Naive thymus-derived CD4-positive, alpha-beta T cell (primary cell): ENCODE measurements at places on chromosomes 6 and 20.
A peak's percentile ranks its signal among the peaks of the same experiment; 100 is the strongest.

- DNase-seq = no peak
Observed at GRCh38 chr6:116847227-116847626, 18.3 kb upstream of the GPRC6A start.

DNA sequence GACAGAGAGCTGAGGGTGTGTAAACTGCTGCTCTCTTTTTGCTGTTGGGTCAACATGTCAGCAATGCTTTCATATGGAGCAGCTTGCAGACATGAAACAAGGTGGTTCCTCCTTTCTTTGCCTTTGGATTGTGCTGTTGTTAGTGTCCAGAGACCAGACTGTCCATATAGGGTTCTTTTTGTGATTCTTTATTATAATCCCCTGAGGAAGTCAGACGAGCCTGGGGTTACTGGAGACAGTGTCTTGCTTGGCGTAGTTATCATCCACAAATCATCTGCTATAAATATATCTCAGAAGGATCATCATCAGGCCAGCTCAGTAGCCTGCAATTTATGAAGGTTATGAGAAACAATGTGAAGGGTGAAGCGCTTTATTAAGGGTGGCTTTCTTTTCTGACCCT, 2.3 kb upstream of the ADGRB3 start:
- no peak for DNase-seq

GRCh38 chr20:13348311-13349234, 127.5 kb downstream of the ISM1 start:
- DNase-seq = no peak

GRCh38 chr6:135382182-135382628, 115.3 kb downstream of the AHI1 start:
- DNase-seq = no peak

- DNase-seq = no peak
Observed at GRCh38 chr6:36671687-36672375, 6.7 kb upstream of the CDKN1A start.

DNA sequence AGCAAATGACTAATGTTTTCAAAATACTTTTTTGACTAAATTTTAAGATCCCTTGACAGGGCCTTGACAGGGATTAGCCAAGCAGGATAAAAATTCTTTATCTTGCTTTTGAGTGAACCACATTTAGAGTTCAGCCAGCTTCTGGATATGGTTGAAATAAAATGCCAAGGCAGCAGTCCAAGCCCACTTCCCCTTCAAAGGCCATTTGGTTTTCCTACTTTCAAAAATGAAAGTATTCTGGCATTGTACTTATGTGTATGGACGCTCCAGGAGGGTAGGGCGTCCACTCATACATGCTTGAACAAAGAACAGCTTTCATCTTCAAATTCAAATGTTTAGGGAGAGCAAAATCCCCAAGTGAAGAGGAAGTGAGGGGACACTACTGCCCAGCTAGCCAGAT, 82.3 kb upstream of the BCLAF1 start:
- DNase-seq = no peak

DNA sequence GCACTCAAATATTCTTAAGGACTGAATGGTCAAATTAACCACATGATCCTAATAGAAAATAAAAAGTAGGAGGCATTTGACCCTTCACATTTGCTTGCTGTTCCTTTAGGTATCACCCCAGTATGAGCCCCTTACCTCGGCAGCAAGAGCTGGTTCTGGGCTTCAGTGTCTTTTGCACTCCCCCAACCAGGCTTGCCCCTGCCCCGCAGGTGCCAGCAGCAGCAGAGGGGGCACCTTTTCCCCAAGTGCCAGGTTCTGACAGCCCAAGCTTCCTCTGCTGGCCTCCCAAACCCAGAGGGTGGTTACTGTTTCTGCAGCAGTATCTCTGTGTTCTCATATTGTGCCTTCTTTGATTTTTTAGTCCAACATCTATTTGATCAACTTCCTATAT, 23.2 kb downstream of the UBE2V1 start:
- DNase-seq = no peak

- no peak for DNase-seq
Observed at GRCh38 chr6:47197682-47198640, 111.7 kb downstream of the TNFRSF21 start.

GRCh38 chr6:120096696-120097260, 747.2 kb upstream of the MAN1A1 start:
- DNase-seq = no peak

- DNase-seq = no peak
Observed at GRCh38 chr6:64121011-64121565, 485.5 kb downstream of the PHF3 start.

- no peak for DNase-seq
Observed at GRCh38 chr6:5442916-5443315, 181.6 kb downstream of the FARS2 start.

DNA sequence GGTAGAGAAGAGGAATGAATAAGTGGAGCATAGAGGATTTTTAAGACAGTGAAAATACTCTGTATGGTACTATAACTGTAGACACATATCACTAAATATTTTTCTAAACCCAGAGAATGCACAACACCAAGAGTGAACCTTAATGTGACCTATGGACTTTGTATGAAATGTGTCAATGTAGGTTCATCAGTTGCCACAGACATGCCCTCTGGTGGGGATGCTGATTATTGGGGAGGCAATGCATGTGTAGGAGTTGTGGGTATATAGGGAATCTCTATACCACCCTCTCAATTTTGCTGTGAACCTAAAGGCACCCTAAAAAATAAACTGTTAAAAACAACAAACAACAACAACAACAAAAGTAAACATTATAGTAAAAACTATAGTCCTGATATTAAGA, 293.7 kb downstream of the RNF144B start:
- no peak for DNase-seq

DNA sequence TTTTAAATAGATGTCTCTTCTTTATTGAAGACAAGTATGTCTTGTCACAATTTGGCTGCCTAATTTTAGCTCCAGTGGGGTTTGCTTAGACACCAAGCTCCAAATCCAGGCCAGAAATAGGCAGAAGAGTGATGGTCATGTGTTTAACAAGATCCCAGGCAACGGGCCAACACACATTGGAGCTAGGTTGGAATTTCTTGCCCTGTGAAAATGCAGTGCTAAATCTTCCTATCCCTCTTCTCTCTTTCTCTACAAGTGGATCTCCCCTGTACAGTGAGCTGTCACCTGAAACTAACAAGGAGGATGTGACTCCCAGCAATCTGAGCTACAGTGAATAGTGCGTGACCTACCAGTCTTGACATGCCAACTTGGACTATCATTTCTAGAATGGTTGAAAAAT, 65.3 kb upstream of the VGLL2 start:
- no peak for DNase-seq

DNA sequence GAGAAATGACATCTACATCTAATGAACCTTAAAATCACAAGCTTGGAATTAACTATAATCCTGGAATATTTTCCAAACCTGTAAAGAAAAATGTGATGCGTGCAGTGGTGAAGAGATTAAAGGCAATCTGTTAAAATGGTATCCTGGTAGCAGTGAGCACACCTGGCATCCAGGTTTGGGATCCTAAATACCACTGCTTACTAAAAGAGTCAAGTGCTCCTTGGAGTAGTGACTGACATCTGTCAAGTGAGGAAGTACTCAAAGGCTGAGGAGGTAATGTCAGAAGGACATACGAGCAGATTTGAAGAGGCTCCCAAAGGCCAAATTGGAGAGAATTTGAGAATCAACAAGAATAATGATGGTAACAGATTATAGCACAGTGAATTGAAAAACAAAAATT, 32.8 kb downstream of the PCMT1 start:
- DNase-seq = no peak

DNA sequence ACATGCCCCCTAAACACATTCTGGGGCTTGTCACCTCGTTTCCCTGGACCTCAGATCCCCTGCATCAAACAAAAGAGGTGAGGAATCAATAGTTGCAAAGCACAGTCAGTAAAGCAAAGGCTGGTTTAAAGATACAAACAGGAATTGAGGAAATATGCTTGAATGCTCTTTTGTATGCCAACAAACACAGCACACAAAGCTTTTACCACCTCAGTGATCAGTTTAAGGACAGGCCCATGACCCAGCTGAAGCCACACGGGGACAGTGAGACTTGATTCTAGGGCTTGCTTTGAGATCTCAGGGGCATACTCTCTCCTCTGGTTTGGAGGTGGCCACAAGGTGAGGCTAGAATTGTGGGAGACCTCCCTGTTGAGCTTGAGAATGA, 182.9 kb upstream of the CST7 start:
- DNase-seq = no peak

GRCh38 chr6:103036846-103037245, 1643.3 kb downstream of the GRIK2 start:
- DNase-seq = no peak

DNA sequence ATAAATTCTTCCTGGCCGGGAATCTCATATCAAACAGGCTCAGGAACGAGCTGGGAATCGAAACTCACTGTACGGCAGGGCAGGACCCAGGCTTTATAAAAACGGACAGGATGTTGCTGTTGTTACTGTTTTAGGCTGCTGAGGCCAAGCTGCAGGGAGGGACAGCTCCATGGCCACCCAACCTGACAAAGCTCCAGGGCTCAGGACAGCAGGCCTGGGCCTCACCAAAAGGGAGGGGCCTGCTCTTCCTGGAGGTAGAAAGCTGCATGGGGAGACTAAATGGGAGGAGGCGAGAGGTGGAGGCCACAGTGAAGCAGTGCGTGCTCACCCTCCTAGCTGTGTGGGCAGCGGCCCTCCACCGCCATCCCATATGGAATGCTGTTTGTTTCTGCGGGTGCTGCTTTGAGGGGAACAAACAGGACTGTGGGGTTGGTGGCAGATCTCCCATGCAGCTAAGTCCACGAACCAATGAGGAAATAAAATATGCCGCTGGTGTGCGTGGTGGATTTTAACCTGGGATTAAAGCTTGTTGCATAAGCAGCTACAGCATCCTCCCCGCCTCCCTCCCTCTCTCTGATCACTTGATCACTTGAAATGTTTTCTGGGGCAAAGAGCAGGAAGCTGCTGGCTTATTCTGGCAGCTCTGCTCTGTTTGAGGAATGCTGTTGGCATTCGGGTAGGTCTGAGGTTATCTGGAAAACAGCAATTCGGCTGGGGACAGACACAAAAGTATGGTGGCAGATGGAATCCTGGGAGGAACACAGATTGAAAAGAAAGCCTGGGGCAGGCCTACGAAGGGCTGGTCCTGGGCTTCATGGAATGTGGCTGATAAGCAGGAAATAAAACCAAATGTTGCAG, 2.4 kb upstream of the ZMYND8 start:
- DNase-seq = peak; percentile 41

DNA sequence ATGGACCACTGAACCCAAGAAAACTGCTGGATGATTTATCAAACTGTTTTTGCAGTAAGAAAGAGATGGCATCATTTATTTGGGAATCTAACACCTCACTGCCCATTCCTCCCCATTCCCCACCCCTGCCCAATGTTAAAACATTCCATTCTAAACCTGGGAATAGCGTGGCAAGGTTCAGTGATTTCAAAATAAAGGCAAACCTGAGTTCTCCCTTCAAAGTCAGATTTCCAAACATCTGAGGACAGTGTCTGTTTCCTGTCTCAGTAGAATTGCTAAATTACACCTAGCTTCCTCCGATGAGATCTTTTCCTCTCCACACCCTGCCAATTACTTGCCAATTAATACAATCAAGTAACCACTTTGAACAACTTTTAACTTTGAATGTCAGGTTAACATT, 127.4 kb upstream of the ARMC2 start:
- DNase-seq = no peak

DNA sequence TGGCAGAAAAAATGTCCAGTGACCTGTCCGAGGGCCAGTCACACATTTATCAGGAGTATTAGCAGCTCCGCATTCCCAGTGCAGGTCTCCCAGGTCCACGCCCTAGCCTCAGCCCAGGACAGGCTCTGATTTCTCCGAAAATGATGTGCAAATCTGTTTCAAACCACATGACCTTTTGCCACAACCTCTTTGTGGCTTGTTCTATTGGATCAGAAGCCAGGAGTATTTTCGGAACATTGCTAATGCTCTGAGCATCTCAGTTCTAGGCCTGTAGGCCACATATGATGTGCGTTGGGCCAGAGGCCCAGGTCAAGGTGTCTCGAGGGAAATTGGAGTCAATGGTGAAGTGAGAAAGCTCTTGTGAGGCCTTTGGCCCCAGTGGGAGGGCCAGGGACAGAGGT, 40.4 kb downstream of the SNX5 start:
- DNase-seq = no peak

GRCh38 chr20:58880994-58881752, 28.7 kb downstream of the GNAS start:
- no peak for DNase-seq

- DNase-seq = no peak
Observed at GRCh38 chr6:122130026-122130348, 269.5 kb upstream of the HSF2 start.

DNA sequence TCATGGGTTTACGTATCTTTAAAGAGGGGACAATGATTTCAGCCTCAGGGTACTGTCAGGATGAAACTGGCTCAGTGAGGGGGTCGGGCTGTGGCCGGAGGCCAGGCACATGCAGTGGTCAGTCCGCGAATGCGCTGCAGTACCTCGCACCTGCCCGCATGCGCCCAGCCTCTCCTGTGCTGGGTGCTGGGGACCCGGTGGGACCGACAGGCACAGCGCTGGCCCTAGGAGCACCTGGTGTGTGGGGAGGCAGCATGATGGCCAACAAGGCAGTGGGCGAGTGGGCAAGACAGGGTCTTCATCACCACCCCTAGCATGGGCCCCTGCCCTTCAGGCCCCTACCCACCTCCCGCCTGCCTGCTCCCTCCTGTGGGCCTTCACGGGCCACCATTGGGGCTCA, 970 bp upstream of the CABLES2 start:
- DNase-seq = no peak

DNA sequence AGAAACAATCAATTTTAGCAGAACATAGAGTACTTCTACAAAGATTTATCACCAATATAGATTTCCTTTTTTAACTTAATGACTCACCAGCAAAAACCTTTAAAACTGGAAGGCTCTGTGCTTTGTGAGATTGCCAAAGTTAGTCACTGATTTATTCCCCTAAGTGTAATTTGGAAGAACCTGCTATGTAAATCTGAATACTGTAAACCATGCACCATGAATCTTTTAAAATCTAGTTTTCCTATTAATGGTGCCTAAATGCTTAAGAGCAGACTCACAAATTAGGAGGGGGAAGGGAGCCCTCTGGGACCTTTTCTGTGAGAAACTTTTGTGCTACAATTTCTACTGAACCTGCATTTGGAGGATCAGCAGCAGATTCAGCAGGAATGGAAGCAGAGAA, 57.8 kb upstream of the PNRC1 start:
- no peak for DNase-seq

GRCh38 chr6:126054258-126054702, 67.9 kb downstream of the TRMT11 start:
- no peak for DNase-seq

DNA sequence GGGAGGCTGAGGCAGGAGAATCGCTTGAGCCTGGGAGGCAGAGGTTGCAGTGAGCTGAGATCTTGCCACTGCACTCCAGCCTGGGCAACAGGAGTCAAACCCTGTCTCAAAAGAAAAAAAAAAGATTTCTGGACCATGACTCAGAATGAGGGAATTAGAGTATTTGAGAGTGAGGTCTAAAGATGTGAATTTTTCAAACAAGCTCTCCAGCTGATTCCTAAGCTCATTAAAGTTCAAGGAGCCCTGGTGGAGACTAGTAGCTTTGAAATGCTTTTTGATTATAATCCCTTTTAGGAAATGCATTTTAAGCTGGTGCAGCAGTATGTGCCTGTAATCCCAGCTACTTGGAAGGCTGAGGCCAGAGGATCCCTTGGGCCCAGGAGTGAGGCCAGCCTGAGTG, 21.8 kb upstream of the SRF start:
- no peak for DNase-seq
